ENCODE measurements at places on chromosomes 1 and 21.
A peak's percentile ranks its signal among the peaks of the same experiment; 100 is the strongest.

GRCh38 chr1:160542303-160542945, 19.4 kb upstream of the SLAMF6 start:
- H3K36me3 ChIP-seq = peaks cover 5% of the 10 kb centered on the region
- no peak for DNase-seq
- no peaks in the 10 kb centered on the region for H3K27me3 ChIP-seq
- H3K4me1 ChIP-seq = peaks cover 47% of the 10 kb centered on the region

GRCh38 chr1:29651246-29651645, 414.9 kb downstream of the PTPRU start:
- no peak overlapping the region for H3K27ac ChIP-seq
- peaks cover 83% of the 10 kb centered on the region for H3K27me3 ChIP-seq
- H3K4me3 ChIP-seq = no peak overlapping the region
- H3K4me1 ChIP-seq = no peaks in the 10 kb centered on the region
- no peak for DNase-seq

GRCh38 chr21:38958940-38959691, 153.4 kb downstream of the ETS2 start:
- H3K4me1 ChIP-seq = no peaks in the 10 kb centered on the region
- DNase-seq = no peak
- H3K4me3 ChIP-seq = no peak overlapping the region
- peaks cover 32% of the 10 kb centered on the region for H3K27me3 ChIP-seq

GRCh38 chr1:201553496-201554189, 14.7 kb downstream of the NAV1 start:
- no peak for DNase-seq
- no peak overlapping the region for H3K27ac ChIP-seq
- peaks cover 2% of the 10 kb centered on the region for H3K36me3 ChIP-seq
- peaks cover 23% of the 10 kb centered on the region for H3K27me3 ChIP-seq

DNA sequence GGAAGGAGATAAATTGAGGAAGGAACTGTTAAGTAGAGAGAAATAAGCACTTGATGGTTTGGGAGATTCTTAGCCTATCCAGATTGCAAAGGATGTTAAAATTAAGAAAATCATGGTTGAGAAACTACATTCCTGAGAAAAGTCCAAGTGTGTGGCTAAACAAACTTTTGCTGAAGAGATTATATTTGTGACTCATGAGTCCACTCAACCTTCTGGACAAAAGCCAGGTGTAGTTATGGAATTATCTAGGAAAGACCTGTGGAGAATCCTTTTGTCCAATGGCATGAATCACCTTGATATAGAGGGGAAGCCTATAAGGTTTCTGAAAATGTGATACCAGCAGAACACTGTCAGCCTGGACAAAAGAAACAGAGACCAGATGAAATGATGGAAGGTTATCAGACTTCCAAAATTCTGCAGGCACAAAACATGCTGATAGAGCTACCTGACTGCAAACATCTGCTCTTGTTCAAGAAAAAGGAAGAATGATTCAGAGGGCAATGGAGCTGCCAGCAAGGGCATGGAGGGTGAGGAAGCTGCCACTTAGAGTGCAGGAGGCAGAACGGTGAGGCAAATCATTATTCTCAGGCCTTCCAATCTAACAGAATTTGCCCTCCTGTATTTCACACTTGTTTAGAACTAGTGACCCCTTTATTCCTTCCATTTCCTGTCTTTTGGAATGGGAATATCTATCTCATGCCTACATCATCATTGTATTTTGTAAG, 300.6 kb upstream of the PRMT6 start:
- no peak overlapping the region for H3K27ac ChIP-seq
- H3K4me1 ChIP-seq = no peaks in the 10 kb centered on the region
- H3K27me3 ChIP-seq = no peaks in the 10 kb centered on the region

GRCh38 chr1:220198186-220199005, 73.9 kb downstream of the RAB3GAP2 start:
- no peaks in the 10 kb centered on the region for H3K27me3 ChIP-seq
- H3K4me1 ChIP-seq = no peaks in the 10 kb centered on the region
- no peak overlapping the region for H3K4me3 ChIP-seq
- H3K36me3 ChIP-seq = peaks cover 26% of the 10 kb centered on the region
- H3K27ac ChIP-seq = no peak overlapping the region

DNA sequence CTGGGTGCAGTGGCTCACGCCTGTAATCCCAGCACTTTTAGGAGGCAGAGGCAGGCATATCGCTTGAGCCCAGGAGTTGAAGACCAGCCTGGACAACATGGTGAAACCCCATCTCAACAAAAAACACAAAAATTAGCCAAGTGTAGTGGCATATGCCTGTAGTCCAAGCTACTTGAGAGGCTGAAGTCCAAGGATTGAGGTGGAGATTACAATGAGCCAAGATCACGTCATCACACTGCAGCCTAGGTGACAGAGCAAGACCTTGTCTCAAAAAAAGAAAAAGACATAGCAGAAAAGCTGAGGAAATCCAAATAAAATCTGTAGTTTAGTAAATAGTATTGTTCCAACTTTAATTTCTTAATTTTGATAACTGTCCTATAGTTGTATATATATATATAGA, 11.5 kb upstream of the ASH1L start:
- no peak for DNase-seq
- H3K27ac ChIP-seq = no peak overlapping the region
- H3K36me3 ChIP-seq = peaks cover 18% of the 10 kb centered on the region
- H3K4me1 ChIP-seq = peaks cover 2% of the 10 kb centered on the region
- no peaks in the 10 kb centered on the region for H3K27me3 ChIP-seq

- no peaks in the 10 kb centered on the region for H3K27me3 ChIP-seq
- H3K36me3 ChIP-seq = no peaks in the 10 kb centered on the region
- no peak overlapping the region for H3K4me3 ChIP-seq
- H3K27ac ChIP-seq = no peak overlapping the region
- H3K4me1 ChIP-seq = no peaks in the 10 kb centered on the region
Observed at GRCh38 chr1:99957818-99958217, 12.0 kb upstream of the SLC35A3 start.

DNA sequence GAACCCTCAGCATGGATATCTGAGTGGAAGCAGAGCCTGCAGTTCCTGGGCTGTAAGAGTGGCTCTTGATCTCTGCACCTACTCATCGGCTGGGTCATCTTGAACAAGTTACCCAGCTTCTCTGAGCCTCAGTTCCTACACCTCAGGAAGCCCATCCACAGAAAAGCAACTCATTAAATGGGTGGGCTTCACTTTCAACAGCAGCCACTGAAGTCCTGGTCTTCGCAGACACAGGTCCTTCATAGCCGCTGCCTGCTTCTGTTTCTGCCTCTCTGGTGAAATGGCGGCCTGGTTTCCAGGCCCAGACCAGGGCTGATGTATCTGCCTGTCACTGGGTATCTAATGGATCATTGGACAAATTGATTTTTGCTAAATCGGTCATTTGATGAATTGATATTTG, 571.4 kb downstream of the PTPRU start:
- peaks cover 53% of the 10 kb centered on the region for H3K27me3 ChIP-seq
- DNase-seq = no peak
- no peak overlapping the region for H3K27ac ChIP-seq
- no peak overlapping the region for H3K4me3 ChIP-seq
- H3K36me3 ChIP-seq = no peaks in the 10 kb centered on the region
- H3K4me1 ChIP-seq = no peaks in the 10 kb centered on the region

DNA sequence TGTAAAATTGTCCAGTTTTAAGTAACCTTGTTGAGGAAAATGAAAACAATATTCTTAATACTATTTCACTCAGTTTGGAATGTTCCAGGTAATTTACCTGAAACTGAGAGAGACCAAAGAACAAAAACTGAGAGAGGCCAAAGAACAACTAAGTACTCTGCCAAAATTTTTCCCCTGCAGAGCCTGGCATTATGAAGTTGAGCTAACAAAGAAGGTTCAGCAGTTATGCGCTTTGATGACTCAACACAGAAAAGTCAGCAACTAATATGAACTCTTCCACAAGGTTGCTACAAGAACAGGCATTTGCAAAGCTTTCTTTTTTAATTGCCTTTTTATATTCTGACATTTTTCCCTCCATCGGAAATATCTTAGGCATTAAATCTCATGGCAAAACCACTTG, 270.9 kb downstream of the CHRM3 start:
- H3K36me3 ChIP-seq = no peaks in the 10 kb centered on the region
- H3K4me1 ChIP-seq = no peaks in the 10 kb centered on the region
- no peak overlapping the region for H3K4me3 ChIP-seq
- H3K27ac ChIP-seq = no peak overlapping the region
- DNase-seq = no peak
- no peaks in the 10 kb centered on the region for H3K27me3 ChIP-seq

DNA sequence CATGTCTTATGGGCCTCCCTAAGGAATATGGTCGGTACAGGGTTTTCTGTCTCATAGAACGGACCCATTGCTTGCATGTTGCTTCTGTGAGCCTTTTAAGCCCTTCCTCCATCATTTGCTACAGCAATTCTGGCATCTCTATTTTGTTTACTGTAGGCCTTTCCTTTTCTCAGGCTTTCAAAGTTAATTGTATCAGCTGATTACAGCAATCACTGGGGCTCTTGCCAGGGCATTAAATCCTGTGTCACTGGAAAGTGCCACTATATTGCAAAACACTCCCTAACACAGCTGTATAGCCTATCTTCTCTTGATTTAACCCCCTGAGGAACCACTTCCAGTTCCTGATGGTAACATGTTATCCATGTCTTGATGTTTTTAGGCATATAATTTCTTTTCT, 156.5 kb downstream of the PDE4B start:
- no peak for DNase-seq
- no peaks in the 10 kb centered on the region for H3K4me1 ChIP-seq
- H3K36me3 ChIP-seq = no peaks in the 10 kb centered on the region
- peaks cover 41% of the 10 kb centered on the region for H3K27me3 ChIP-seq
- no peak overlapping the region for H3K27ac ChIP-seq
- no peak overlapping the region for H3K4me3 ChIP-seq

- H3K27ac ChIP-seq = no peak overlapping the region
- H3K4me1 ChIP-seq = no peaks in the 10 kb centered on the region
- DNase-seq = no peak
- no peaks in the 10 kb centered on the region for H3K27me3 ChIP-seq
- no peak overlapping the region for H3K4me3 ChIP-seq
Observed at GRCh38 chr1:188689542-188689941, 1788.1 kb downstream of the BRINP3 start.

GRCh38 chr1:205756552-205756951, 6.6 kb upstream of the NUCKS1 start:
- DNase-seq = no peak
- H3K27ac ChIP-seq = no peak overlapping the region
- no peaks in the 10 kb centered on the region for H3K27me3 ChIP-seq
- H3K4me3 ChIP-seq = no peak overlapping the region

- H3K27me3 ChIP-seq = peaks cover 19% of the 10 kb centered on the region
- H3K4me3 ChIP-seq = no peak overlapping the region
- peaks cover 15% of the 10 kb centered on the region for H3K4me1 ChIP-seq
- no peak overlapping the region for H3K27ac ChIP-seq
- no peak for DNase-seq
- H3K36me3 ChIP-seq = peaks cover 3% of the 10 kb centered on the region
Observed at GRCh38 chr1:202215472-202216130, 22.0 kb downstream of the LGR6 start.

DNA sequence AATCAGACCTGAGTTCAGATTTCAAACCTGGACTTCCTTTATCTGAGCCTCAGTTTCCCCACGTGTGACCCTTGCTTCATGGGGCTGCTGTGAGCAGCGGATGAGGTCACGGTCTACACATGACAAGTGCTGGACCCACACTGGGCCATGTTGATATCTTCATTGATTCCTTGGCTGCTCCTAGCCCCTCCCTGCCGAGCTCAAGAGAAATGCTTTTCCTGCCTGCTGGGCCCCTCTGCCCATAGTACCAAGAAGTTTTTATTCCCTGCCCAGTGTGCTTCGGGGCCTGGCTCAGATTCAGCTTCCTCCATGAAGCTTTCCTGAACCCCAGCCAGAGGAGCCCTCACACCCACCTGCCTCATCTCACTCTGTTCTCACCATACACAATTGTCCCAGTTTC, 181.6 kb downstream of the PTPRU start:
- H3K4me1 ChIP-seq = no peaks in the 10 kb centered on the region
- no peak for DNase-seq
- peaks cover 96% of the 10 kb centered on the region for H3K27me3 ChIP-seq
- H3K27ac ChIP-seq = no peak overlapping the region

DNA sequence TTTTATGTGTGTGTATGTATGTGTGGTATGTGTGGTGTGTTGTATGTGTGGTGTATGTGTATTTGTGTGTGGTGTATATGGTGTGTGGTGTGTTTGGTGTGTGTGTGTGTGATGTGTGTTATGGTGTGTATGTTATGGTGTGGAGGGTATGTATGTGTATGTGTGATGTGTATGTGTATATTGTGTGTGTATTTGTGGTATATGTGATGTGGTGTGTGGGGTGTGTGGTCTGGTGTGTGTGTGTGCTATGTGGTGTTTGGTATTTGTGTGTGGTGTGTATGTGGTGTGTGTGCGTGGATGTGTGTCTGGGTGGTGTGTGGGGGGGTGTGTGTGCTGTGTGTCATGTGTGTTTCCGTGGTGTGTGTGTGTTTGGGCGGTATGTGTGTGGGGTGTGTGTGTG, 59.3 kb downstream of the SH3BGR start:
- H3K36me3 ChIP-seq = no peaks in the 10 kb centered on the region
- H3K27ac ChIP-seq = no peak overlapping the region
- DNase-seq = no peak
- no peaks in the 10 kb centered on the region for H3K27me3 ChIP-seq
- no peaks in the 10 kb centered on the region for H3K4me1 ChIP-seq
- no peak overlapping the region for H3K4me3 ChIP-seq

DNA sequence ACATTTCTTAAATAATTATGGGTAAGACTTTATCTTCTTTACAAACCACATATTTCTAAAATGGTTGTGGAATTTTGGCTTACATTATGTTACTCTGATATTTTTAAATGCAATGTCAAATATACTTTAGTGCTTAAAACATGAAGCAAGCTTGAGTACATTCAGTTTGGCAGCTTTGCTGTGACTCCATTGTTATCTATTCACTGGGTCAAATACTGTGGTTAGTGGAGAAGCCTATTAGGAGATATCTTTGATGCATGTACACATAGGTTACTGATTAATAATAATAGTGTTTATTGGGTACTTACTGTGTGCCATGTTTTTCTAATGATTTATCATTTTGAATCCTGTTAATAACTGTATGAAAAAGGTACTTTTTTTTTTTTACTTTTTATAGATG, 520.4 kb upstream of the B3GALT2 start:
- peaks cover 9% of the 10 kb centered on the region for H3K4me1 ChIP-seq
- no peak overlapping the region for H3K4me3 ChIP-seq
- no peaks in the 10 kb centered on the region for H3K27me3 ChIP-seq
- H3K27ac ChIP-seq = no peak overlapping the region
- no peaks in the 10 kb centered on the region for H3K36me3 ChIP-seq

- H3K27me3 ChIP-seq = peaks cover 38% of the 10 kb centered on the region
- no peaks in the 10 kb centered on the region for H3K4me1 ChIP-seq
- no peak for DNase-seq
- no peak overlapping the region for H3K4me3 ChIP-seq
Observed at GRCh38 chr1:13956393-13956792, 256.4 kb downstream of the PRDM2 start.

DNA sequence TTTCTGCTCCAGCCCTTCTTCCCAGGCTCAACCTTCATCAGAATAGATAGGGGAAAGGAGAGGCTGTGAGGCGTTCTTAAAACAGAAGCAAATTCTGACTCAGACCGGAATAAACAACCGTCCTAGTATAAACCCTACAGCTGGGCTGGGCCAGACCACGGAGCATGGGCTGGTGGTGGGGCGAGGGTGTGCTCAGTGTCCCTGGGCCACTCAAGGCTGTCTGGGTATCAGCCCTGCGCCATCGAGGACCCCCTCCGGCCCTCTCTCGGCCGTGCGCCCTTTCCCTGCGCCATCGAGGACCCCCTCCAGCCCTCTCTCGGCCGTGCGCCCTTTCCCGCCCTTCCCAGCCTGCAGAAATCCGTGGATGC, 36.0 kb downstream of the CAPN2 start:
- H3K36me3 ChIP-seq = peaks cover 76% of the 10 kb centered on the region
- no peak for DNase-seq
- peak overlapping the region; percentile 77 for H3K4me3 ChIP-seq
- no peaks in the 10 kb centered on the region for H3K27me3 ChIP-seq

- peak; percentile 73 for DNase-seq
- H3K27me3 ChIP-seq = no peaks in the 10 kb centered on the region
- peak overlapping the region; percentile 86 for H3K27ac ChIP-seq
- H3K4me3 ChIP-seq = peak overlapping the region; percentile 53
- H3K36me3 ChIP-seq = peaks cover 12% of the 10 kb centered on the region
Observed at GRCh38 chr21:42463861-42464515, 32.0 kb downstream of the RSPH1 start.

Measured in effector memory CD8-positive, alpha-beta T cell (primary cell).